K562 (cell line): ENCODE measurements at places on chromosomes 7 and 10. TPM values are rescaled to one million over a fixed set of nuclear protein-coding genes. Genes with fewer than 3 reads are reported as not detected.

Gene GIMAP5
- 0.35 and 0.51 TPM in 2 replicates for total RNA-seq

DNA sequence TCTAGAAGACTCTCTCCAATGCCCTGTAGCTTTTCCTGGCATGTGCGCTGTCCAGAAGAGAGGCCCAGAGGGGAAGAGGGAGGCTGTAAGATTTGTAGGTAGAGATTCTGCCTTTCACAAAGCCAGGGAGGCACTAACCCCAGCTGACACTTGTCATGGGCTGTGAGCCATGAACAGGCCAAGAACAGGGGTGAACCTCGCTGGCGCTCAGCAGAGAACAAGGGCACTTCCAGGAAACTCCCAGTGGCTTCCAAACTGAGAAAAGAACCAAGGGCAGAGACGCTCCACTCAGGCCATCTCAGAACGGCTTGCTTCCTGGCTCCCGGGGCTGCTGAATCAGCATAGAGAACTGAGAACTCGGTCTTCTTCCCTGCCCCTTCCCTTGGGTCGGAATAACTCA lies 257.8 kb upstream of the ZNF32 start:
- no peak overlapping the region for H3K4me3 ChIP-seq
- H3K27me3 ChIP-seq, result peaks cover 37% of the 10 kb centered on the region
- H3K4me1 ChIP-seq, result no peaks in the 10 kb centered on the region
- no peak for DNase-seq
- H3K36me3 ChIP-seq, result no peaks in the 10 kb centered on the region

Gene HOXA7
- not detected in 2 replicates for total RNA-seq

DNA sequence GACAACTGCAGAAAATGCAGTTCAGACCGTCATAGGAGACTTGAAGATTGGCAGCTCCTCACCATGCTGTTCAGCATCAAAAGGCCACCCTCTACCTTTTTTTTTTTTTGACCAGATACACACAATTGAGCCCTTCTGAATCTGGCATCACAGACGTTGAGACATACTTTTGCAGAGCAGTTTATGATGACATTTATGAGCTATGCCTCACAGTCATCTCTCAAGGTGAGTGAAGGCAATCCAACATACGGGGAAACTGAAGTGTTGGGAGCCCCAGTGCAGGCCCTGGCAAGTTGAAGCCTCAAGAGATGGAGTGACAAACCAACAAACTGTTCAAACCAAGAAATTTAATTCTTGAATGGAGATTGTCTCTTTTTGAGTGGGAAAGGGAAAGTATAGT lies 83.6 kb upstream of the DLX6 start:
- no peak overlapping the region for H3K27ac ChIP-seq
- no peaks in the 10 kb centered on the region for H3K27me3 ChIP-seq
- H3K4me3 ChIP-seq, result no peak overlapping the region
- DNase-seq, result no peak
- no peaks in the 10 kb centered on the region for H3K4me1 ChIP-seq

Gene A1CF
- total RNA-seq, result 0.04 and 0.11 TPM in 2 replicates

- peaks cover 40% of the 10 kb centered on the region for H3K36me3 ChIP-seq
- no peak overlapping the region for H3K27ac ChIP-seq
- DNase-seq, result no peak
- H3K4me3 ChIP-seq, result no peak overlapping the region
- H3K27me3 ChIP-seq, result no peaks in the 10 kb centered on the region
Observed at GRCh38 chr7:141641876-141642275, 60.1 kb downstream of the DENND11 start.

DNA sequence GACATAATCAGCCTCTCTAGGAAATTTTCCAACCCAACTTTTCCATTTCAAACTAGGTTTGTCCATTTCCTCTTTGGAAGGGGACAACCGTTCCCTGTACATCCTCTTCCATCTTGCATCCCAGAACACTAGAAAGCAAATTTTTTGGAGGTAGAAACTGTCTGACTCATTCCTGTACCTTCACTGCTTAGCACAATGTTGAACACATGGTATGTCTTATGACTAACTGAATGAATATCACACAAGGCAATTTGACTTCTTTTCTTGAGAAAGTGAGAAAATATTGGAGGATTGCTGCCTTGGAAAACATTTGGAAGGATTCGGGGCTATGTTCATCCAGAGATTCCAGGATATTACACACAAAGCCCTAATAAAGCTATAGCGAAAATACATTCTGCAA lies 289.1 kb downstream of the FGFR2 start:
- H3K4me1 ChIP-seq, result no peaks in the 10 kb centered on the region
- DNase-seq, result no peak
- no peaks in the 10 kb centered on the region for H3K27me3 ChIP-seq
- no peak overlapping the region for H3K4me3 ChIP-seq
- no peak overlapping the region for H3K27ac ChIP-seq

Gene TWIST1
- 0.18 and 0.33 TPM in 2 replicates for total RNA-seq

- H3K27me3 ChIP-seq, result peaks cover 29% of the 10 kb centered on the region
- no peak overlapping the region for H3K27ac ChIP-seq
- H3K4me3 ChIP-seq, result no peak overlapping the region
- DNase-seq, result no peak
Observed at GRCh38 chr10:86687750-86688149, 19.4 kb downstream of the LDB3 start.

Gene HIBADH
- total RNA-seq, result 28.9 and 29.4 TPM in 2 replicates
